ENCODE measurements at places on chromosomes 12 and 14. TPM values are rescaled to one million over a fixed set of nuclear protein-coding genes. Genes with fewer than 3 reads are reported as not detected.

- H3K4me3 ChIP-seq: no peak overlapping the region
- no peak for DNase-seq
- H3K27me3 ChIP-seq: no peaks in the 10 kb centered on the region
- H3K36me3 ChIP-seq: no peaks in the 10 kb centered on the region
- no peaks in the 10 kb centered on the region for H3K4me1 ChIP-seq
Observed at GRCh38 chr14:32625211-32625610, 296.1 kb downstream of the AKAP6 start.

GRCh38 chr12:14591719-14592118 lies 24.0 kb upstream of the PLBD1 start:
- H3K4me3 ChIP-seq: no peak overlapping the region
- H3K27ac ChIP-seq: no peak overlapping the region
- no peaks in the 10 kb centered on the region for H3K27me3 ChIP-seq
- no peak for DNase-seq
- H3K36me3 ChIP-seq: no peaks in the 10 kb centered on the region

- H3K27ac ChIP-seq: no peak overlapping the region
- H3K27me3 ChIP-seq: no peaks in the 10 kb centered on the region
- no peaks in the 10 kb centered on the region for H3K4me1 ChIP-seq
- H3K36me3 ChIP-seq: no peaks in the 10 kb centered on the region
- no peak for DNase-seq
Observed at GRCh38 chr12:90653040-90653439, 301.9 kb downstream of the CCER1 start.

DNA sequence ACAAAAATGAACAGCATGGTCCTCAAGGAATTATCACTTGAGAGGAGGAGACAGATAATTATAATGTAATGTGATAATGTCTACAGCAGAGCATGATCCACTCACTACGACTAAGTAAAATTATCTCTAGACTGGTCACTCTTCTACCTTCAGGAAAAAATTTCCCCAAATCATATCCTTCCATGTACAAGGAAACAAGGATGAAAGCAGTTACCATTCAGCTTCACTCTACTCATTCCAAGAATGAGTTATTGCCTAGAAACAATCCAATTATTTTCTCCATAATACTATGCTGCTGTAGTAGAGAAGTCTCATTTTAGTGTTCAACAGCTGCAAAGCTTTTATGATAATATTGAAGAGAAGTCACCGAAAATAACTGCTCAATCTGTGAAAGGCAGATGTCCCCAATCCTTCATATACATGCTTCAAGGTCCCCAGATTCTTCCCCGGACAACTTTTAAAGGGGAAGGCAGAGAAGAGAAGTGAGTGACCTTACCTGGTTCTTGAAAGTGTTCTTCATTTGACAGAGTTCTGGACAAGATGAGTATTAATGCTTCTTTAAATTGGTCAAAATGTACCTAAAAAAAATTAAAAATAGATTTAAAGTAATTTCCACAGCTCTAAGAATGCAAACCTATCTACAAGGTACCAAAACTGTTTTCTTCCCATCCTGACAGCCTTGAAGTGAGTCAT lies 24.6 kb downstream of the NIN start:
- no peak overlapping the region for H3K4me3 ChIP-seq
- no peak overlapping the region for H3K27ac ChIP-seq
- no peaks in the 10 kb centered on the region for H3K36me3 ChIP-seq
- DNase-seq: no peak

DNA sequence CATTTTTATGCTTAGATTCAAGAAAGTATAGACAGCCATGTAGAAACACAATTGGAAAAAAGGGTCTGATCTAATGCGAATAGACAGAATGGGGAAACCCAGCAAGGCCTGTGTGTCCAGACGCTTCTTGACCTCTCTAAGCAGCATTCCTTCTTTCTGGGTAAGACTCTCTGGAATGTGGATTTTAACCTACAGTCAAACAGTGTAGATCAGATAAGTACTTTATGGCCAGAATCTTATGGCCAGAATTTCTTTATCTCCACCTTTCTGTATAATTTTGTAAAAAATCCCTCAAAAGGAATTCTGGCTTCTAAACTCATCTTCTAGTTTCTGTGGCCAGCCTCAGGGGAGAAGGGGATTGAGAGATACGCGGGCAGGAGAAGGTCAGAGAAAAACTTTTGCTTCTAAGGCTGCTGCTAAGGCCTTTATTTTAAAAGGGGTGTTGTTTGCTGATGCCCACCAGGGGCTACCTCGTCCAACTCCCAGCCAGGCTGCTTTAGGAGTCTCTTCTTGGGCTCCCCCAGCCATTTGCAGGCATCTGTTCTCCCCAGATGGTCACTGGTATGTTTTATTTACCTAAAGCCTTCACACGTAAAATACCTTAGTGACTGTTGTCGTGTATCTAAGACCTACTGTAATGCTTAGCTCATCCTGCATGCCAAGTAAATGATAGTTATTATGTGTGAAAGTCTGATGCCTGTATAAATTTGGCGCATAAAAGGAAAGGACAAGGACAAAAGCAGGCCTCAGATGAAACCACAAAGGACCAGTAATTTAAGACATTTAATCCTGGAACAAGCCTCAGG lies 68.4 kb downstream of the ANO6 start:
- no peak for DNase-seq
- no peak overlapping the region for H3K4me3 ChIP-seq
- no peak overlapping the region for H3K27ac ChIP-seq
- no peaks in the 10 kb centered on the region for H3K36me3 ChIP-seq

- no peaks in the 10 kb centered on the region for H3K36me3 ChIP-seq
- no peaks in the 10 kb centered on the region for H3K27me3 ChIP-seq
- no peak overlapping the region for H3K4me3 ChIP-seq
- H3K4me1 ChIP-seq: peaks cover 11% of the 10 kb centered on the region
Observed at GRCh38 chr14:75486318-75486717, 36.0 kb upstream of the BATF start.

CFAP54 gene
- total RNA-seq: 0.52 TPM
